ENCODE measurements at places on chromosomes 4 and X.
A peak's percentile ranks its signal among the peaks of the same experiment; 100 is the strongest.

DNA sequence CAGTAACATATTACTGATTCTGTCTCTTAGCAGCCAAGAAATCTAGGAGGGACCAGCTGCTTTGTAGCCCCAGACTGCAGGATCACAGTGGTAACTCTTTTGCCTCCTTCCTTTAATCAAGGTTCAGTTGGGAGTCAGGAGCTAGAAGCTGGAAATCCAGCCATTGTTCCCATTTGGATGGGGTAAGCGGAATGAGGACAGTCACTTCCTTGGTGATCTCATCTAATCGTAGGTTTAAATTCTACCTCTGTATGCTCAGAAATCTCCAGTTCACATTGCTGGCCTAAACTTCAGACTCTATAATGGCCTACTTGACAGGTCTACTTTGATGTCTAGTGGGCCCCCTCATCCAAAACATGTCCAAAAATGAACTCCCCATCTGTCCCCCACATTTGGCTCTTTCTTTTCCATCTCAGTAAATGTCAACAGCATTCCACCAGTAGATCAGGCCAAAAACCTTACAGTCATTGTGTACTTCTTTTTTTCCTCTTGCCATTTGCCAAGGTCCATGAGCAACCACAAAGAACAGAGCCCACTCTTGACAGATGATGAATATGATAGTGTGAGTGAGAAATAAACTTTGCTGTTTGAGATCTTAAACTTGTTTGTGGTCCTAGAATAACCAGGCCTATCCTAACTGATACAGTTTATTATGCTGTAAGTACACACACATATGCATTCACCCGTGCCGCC, 40.1 kb downstream of the WWC2 start:
- DNase-seq = no peak

- no peak for DNase-seq
Observed at GRCh38 chr4:123042095-123042494, 119.7 kb upstream of the NUDT6 start.

- DNase-seq = peak; percentile 79
Observed at GRCh38 chr4:184599492-184600135, 49.6 kb downstream of the CASP3 start.

DNA sequence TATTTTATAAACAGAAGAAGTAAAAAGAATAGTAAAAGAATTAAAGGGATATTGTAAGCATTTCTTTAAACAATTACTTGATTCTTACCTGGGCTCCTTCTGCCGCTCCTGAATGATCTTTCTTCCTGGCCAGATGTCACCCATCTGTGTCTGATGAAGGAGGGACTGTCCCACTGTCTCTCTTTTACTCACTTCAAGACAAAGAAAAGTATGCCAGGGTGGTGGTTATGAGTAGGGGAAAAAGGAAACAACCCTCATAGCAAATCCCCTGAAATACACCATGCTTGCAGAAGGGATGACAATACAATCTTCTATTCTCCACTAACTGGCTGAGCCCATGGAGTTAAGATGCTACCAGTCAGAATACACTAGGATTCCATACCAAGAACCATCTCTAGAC, 31.1 kb downstream of the SYTL4 start:
- DNase-seq = no peak

GRCh38 chr4:36290641-36291040, 9.2 kb downstream of the DTHD1 start:
- no peak for DNase-seq

DNA sequence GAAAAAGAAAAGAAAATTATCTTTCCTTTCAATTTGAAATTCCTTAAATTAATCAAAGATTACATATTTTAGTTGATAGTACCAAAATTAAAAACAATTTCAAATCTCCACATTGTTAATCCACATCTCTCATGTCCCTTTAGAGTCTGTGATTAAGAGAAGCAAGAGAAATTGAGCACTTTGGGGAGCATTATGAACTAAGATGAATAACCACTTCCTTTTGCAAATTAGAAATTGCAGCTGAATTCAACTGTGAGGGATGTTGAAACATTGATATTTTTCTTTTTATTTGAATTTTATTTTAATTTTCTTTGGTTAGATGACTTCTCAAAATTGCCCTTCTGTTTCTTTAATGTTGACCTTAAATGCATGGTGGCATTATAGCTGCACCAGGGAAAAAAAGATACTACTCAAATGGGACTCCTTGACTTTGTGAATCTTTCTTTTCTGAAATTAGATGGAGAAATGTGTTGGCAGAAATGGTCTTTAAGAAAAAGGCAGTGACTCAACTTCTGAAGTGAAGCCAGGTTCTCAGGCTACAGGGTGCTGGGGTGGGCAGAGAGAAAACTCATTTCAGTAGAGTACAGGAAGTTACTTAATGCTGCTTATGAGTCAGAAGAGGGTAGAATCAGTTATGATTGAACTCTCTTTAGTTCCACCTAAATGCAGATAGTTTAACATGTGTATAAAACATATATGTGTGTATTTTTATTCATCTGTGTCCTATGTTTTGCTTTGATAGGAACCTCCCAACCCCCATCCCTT, 92.0 kb upstream of the TNIP3 start:
- DNase-seq = peak; percentile 89

DNA sequence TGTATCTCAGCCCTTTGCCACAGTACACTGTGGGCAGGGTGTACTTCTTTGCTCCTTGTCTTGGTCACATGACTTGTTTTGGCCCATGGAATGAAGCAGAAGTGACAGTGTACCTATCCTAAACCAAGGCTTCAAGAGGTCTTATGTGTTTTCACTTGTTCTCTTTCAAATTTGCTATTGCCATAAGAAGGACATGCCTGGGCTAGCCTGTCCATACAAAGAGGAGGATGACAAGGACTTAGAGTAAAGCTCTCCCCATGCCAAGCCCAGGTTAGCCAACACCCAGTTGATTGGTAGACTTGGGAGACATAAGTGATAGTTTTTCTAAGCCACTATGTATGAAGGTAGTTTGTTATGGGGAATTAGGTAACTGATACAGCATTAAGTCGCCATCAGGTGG, 141.1 kb upstream of the MID1 start:
- no peak for DNase-seq

- DNase-seq = no peak
Observed at GRCh38 chr4:173273941-173274340, 60.2 kb downstream of the HMGB2 start.
